ENCODE measurements at places on chromosomes 16 and 17. TPM values are rescaled to one million over a fixed set of nuclear protein-coding genes. Genes with fewer than 3 reads are reported as not detected.

GRCh38 chr17:75626496-75627038, 6.7 kb upstream of the SMIM5 start:
- no peak overlapping the region for H3K27ac ChIP-seq
- H3K36me3 ChIP-seq: peaks cover 72% of the 10 kb centered on the region
- H3K4me1 ChIP-seq: no peaks in the 10 kb centered on the region
- no peak overlapping the region for H3K4me3 ChIP-seq

DNA sequence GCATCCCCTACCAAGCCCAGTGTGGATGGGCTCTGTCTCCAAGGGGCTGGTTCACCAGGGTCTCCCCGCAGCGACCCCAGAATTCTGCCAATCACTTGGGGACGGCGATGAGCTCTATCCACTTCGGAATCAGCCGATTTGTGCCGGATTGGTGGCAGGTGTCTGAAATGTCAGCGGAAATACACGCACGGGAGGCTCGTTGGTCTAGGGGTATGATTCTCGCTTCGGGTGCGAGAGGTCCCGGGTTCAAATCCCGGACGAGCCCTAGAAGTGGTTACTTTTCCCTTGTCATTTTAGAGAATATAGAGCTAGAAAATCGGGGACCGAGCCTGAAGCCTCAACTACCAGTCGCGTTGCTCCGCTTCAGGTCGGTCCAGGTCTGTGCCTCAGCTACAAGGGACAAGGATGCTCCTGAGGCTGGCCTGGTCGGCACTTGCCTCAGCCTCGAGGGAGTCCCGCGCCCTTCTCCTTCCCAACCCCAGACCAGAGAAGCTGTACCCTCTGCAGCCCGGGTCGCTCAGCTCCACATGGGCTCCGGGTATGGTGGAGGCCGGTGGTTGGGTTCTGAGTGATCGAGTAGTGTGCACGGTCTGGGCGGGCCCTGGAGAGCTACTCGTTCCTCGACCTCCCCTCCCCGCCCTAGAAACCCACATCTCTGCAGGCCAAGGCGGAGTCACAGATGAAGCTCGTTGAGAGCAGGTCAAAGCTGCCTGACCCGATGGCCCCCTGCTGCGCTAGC, 16.0 kb upstream of the OR1F1 start:
- peaks cover 96% of the 10 kb centered on the region for H3K27me3 ChIP-seq
- no peaks in the 10 kb centered on the region for H3K36me3 ChIP-seq
- peaks cover 19% of the 10 kb centered on the region for H3K4me1 ChIP-seq
- DNase-seq: peak; percentile 31
- H3K4me3 ChIP-seq: no peak overlapping the region

Gene KCTD5
- total RNA-seq: 24.8 TPM

DNA sequence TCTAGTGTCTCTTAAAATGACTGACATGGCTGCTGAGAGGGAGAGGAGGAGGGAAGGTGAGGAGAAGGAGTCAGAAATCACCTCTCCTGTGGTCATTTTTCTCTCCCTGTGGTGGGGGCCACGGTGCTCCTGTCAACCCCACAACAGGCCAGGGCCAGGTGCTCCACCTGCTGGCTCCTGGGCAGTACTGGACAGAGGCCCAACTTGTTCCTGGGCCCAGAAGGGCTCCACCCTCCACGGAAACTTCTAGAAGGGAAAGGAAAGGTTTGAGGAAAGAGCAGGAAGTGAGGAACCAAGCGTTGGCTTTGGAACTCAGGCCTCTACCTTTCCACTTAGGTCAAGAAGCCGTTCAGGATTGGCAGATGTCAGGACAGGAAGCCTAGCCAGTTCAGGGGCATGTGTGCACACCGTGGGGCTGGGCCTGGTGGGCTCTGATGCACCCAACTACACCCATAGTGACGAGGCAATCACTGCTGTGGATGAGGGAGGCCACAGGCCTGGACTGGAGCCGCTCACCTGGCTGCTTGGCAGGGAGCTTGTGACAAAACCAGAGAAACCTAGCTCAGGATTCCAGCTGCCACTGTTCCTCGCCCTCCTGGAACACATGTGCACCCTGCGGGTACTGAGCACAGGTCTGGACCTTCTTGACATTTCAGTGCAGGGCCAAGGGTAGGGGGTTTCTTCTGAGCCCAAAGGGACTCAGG, 36.1 kb downstream of the WNT3 start:
- no peak overlapping the region for H3K27ac ChIP-seq
- H3K4me3 ChIP-seq: no peak overlapping the region

DNA sequence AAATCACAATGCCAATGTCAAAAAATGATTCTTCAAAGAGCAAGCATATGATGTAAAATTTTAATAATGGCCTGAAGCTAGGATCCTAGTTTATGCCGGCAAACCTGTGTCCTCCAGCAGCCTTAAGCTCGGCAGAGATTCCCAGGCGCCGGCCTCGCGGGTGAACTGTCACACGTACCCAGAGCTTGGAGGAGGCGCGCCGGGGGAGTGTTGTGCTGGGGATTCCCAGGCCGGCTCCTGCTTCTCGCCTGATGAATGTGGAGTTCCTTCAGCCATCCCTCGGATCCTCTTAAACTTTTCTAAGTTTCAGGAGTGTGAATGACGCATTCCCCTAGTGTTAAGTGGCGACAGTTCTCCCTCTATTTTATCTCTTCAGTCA, 19.1 kb upstream of the NTN1 start:
- no peak for DNase-seq
- peaks cover 17% of the 10 kb centered on the region for H3K4me1 ChIP-seq
- H3K4me3 ChIP-seq: no peak overlapping the region

GRCh38 chr16:82672676-82673075, 45.9 kb downstream of the CDH13 start:
- H3K27me3 ChIP-seq: no peaks in the 10 kb centered on the region
- no peak overlapping the region for H3K27ac ChIP-seq
- no peaks in the 10 kb centered on the region for H3K4me1 ChIP-seq
- no peak overlapping the region for H3K4me3 ChIP-seq

- no peaks in the 10 kb centered on the region for H3K27me3 ChIP-seq
- DNase-seq: no peak
- peaks cover 24% of the 10 kb centered on the region for H3K4me1 ChIP-seq
- H3K4me3 ChIP-seq: no peak overlapping the region
These were observed 5.2 kb downstream of the WFDC1 start for GRCh38 chr16:84299734-84300440.

Gene CACNA1G
- 0.21 TPM for total RNA-seq

DNA sequence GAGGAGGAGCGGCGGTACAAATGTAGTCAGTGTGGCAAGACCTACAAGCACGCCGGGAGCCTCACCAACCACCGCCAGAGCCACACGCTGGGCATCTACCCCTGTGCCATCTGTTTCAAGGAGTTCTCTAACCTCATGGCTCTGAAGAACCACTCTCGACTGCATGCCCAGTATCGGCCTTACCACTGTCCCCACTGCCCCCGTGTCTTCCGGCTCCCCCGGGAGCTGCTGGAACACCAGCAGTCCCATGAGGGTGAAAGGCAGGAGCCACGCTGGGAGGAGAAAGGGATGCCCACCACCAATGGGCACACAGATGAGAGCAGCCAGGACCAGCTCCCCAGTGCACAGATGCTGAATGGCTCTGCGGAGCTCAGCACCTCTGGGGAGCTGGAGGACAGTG, 2.8 kb downstream of the ZNF646 start:
- H3K36me3 ChIP-seq: peaks cover 56% of the 10 kb centered on the region
- H3K27ac ChIP-seq: no peak overlapping the region
- no peaks in the 10 kb centered on the region for H3K27me3 ChIP-seq

Gene KRT25
- not detected for total RNA-seq

DNA sequence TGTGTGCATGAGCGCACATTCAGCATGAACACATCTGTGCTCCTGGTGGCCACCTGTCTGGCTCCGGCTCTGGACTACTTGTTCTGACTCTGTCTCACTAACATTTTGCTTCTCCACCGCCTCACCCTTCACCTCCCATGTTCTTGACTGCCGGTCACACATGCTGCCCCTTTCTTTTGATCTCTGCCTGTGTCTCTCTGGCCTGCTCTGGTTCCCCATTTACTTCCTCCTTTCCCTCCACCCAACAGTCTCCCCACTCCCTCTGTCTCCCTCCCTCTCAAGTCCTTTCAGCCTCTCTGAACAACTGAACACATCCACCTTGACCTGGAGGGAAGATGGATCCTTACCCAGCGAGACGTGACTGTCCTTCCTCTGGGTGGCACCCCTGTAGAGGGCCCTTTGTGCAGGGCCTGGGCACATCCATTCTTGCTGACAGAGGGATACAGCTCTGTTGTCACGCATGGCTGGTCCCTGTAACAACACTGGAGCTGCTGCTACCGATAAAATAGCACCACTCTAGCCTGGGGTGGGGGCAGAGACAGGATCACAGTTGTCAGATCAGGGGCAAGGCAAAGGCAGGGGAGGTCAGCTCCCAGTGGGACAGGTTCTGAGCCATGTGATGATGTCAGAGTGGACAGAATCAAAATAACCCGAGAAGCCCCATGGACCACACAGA, 11.0 kb downstream of the ZSCAN32 start:
- no peaks in the 10 kb centered on the region for H3K4me1 ChIP-seq
- H3K4me3 ChIP-seq: no peak overlapping the region
- H3K27me3 ChIP-seq: no peaks in the 10 kb centered on the region
- DNase-seq: no peak

Gene CFAP97D1
- not detected for total RNA-seq

Gene CDH15
- total RNA-seq: 0.50 TPM

Gene HASPIN
- 0.68 TPM for total RNA-seq

DNA sequence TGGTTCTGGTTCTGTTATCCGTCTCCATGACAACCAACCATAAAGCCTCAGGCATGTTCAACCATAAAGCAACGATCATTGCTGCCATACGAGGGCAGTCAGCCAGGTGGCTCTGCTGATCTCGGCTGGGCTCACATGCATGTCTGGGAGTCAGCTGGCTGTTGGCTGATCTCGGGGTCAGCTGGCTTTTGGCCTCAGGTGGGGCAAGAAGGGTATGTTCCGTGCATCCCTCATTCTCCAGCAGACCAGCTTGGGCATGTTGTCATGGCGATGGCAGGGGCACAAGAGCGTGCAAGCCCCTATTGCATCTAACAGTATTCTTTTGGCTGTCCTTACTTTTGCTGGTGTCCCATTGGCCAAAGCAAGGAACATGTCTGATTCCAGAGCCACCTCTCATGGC, 86.2 kb downstream of the ABCC6 start:
- H3K4me1 ChIP-seq: no peaks in the 10 kb centered on the region
- H3K27ac ChIP-seq: no peak overlapping the region
- no peak overlapping the region for H3K4me3 ChIP-seq
- no peak for DNase-seq
- no peaks in the 10 kb centered on the region for H3K27me3 ChIP-seq

DNA sequence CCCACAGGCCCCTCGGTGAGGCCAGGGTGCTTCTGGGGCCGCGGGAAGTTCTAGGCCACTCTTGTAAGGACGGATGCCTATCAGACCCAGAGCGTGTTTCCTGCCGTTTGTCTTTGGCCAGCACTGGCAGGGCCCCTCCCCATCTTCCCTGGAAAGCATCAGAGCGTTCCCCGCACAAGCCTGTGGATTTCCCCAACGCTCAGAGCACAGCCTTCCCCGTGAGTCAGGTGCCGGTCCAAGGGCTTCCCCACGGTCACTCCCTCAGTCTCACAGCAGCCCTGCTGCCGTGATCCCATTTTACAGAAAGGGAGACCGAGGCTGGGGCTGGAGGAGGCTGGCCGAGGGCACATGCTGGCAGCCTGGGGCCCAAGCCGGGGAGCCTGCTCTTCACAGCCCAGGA, 33.7 kb downstream of the CRISPLD2 start:
- no peaks in the 10 kb centered on the region for H3K4me1 ChIP-seq
- no peak overlapping the region for H3K27ac ChIP-seq
- H3K27me3 ChIP-seq: no peaks in the 10 kb centered on the region
- no peak overlapping the region for H3K4me3 ChIP-seq

Gene RNF222
- total RNA-seq: not detected

- DNase-seq: no peak
- H3K27ac ChIP-seq: no peak overlapping the region
- H3K27me3 ChIP-seq: no peaks in the 10 kb centered on the region
- H3K4me3 ChIP-seq: no peak overlapping the region
- H3K36me3 ChIP-seq: no peaks in the 10 kb centered on the region
These were observed 597.4 kb upstream of the CDH5 start for GRCh38 chr16:65769055-65769465.

Gene CSH2
- not detected for total RNA-seq

Gene SLC2A4
- 1.1 TPM for total RNA-seq

- no peak for DNase-seq
- peaks cover 91% of the 10 kb centered on the region for H3K36me3 ChIP-seq
- H3K27me3 ChIP-seq: no peaks in the 10 kb centered on the region
These were observed 18.4 kb downstream of the GOSR1 start for GRCh38 chr17:30495586-30495985.

DNA sequence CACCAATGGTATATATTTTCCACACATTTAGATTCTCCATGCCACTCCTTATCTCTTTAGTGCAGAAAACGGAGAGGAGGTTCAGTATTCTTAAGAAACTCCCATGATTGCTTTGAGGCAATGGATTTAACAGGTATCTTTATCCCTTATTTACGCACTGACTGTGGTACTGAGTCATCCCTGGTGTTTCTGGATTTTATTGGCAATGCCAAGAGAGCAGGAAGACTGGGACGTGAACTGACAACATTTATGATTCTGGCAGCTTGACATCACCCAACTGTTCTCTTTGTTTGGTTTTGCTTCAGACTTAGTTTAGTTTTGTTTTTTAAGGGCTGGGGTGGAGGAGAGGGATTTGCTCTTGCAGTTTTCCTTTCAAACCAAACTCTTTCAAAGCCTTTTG, 131.4 kb downstream of the WWOX start:
- no peaks in the 10 kb centered on the region for H3K4me1 ChIP-seq
- no peaks in the 10 kb centered on the region for H3K27me3 ChIP-seq
- DNase-seq: no peak
- no peak overlapping the region for H3K4me3 ChIP-seq
- no peaks in the 10 kb centered on the region for H3K36me3 ChIP-seq
